ENCODE measurements at places on chromosomes 2 and 18. TPM values are rescaled to one million over a fixed set of nuclear protein-coding genes. Genes with fewer than 3 reads are reported as not detected.

- DNase-seq, result no peak
Observed at GRCh38 chr18:31504455-31505147, 6.6 kb downstream of the DSG2 start.

DNA sequence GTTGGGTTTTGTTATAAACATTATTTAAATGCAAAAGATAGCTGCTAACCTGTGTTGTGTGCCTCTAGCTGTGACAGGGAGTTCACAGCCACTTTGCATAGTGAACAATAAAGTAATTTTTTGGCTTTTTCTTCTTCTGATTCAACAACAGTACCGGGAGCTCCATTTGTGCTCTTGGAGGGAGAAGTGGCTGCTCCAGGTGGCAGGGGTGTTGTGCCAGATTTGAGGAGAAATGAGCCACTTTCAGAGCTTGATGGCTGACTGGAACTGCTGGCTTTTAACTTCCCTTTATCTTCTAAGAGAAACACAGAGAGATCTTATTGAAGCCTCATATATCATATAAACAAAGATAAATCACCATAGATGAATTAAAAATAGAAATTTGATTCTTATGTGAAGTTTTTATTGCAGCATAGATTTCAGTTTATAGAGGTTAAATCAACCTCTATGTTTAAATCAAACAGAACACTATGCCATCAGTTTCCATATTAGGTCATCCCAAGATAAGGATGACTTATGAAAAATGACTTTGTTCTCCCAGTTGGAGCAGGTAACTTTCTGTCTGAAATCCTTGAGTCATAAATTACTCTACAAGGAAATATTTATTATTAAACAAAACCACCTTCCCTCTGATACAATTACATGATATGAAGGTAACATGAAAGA, 182.0 kb upstream of the SESTD1 start:
- DNase-seq, result no peak

The RESP18 gene
- not detected for total RNA-seq

DNA sequence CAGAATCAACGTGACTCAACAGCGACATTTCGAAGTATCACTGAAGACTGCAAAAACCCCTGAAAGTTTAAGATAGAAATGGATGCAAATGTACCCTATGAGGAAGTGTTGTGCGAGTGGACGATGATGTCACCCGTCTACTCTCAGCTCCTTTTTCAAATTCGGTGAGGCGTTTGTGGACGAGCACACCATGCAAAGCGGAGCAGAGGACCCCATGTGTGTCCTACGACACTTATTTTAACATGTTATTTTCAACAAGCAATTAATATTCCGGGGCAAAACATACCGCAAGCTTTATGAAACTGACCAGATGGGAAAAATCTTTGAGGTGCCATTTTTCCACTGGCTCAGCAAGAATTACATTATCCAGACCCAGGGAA, 2.0 kb downstream of the PXDN start:
- no peak for DNase-seq

- DNase-seq, result peak; percentile 60
Observed at GRCh38 chr2:9333591-9334171, 89.6 kb downstream of the ITGB1BP1 start.

The MOCOS gene
- total RNA-seq, result 5.7 TPM

The DCTN1 gene
- total RNA-seq, result 114 TPM

The EVA1A gene
- total RNA-seq, result 0.55 TPM

DNA sequence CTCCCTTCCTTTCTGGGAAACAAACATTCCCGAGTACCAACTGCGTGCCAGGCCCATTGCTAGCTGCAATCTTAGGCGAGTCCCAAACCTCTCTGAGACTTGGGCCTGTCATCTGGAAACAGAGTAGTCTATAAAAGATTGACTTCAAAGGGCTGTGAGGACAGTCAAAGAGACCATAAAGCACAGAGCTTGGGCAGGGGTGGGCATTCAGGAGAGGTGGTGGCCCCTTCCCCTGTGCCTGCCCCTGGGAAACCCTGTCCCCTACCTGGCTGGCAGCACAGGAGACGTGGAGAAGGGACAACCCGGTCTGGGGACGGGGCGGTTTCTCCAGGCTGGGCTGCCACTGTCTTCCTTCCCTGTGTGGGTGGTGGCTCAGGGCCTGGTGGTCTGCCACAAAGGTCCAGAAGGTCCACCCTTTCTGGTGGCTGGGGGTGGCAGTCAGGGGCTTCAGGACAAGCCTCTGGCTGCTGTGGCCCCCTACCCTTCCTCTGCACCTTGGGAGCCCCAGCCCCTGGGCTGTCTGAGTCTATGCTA, 33.9 kb upstream of the FOSL2 start:
- no peak for DNase-seq

DNA sequence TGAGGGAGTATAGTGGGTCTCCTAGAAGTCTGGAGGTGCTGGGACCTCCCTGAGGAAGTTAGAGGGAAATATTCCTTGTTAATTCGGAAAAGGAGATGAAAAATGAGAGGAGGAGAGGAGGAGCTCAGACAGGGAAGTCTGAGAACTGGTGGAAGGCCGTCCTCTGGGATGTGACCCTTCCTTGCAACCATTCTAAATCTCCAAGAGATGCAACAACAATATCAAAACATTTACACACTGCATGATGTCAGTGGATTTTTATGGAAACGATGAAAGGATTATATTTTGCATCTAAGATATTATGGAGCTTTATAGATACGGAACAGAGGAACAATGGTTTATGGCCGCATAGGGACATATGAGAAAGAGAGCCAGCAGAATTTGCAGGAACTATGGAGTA, 49.8 kb upstream of the COBLL1 start:
- no peak for DNase-seq

DNA sequence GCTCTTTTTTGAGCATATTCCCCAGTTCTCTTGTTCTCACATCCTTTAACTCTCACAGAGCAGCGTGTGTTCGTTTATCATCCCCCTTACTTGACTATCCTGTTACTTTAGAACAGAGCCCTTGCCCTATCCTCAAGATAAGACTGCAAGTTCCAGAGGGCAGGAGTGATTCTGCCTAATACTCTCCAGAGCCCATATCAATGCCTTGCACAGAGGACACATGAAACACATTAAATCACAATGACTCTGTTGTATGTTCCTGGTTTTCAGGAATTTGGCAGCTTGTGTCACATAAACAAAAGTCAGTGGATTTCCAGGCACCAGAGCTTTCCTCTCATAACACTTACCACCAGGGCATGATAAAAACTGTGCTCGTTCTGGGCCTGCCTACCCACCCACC, 156.7 kb downstream of the RNF144A start:
- DNase-seq, result no peak

GRCh38 chr2:144230448-144231085, 289.4 kb downstream of the ZEB2 start:
- DNase-seq, result no peak

The RAB17 gene
- 51.3 TPM for total RNA-seq

The IL36RN gene
- total RNA-seq, result not detected

GRCh38 chr2:153575171-153575853, 96.8 kb upstream of the RPRM start:
- no peak for DNase-seq

Measured in left colon (tissue), 2 donors.